ENCODE measurements at places on chromosomes 11 and 22.
A peak's percentile ranks its signal among the peaks of the same experiment; 100 is the strongest.

DNA sequence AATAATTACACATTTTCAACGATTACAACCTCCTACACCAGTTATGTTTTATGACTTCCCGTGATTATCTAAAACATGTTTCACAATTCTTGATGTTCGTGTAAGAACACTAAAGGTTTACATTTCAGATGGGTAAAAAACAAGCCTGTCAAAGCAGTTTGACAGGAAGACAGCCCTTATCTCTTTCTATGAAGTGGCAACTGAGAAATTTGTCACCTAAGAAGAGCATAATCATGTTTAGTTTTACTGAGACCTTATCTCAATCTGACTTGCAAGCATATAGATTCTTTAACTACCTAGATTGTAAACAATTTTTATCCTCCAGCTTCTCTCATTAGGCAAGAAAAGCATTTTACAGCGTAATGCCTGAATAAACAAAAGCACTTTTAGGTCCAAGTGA, 218.4 kb upstream of the ZBED5 start:
- DNase-seq, result no peak

DNA sequence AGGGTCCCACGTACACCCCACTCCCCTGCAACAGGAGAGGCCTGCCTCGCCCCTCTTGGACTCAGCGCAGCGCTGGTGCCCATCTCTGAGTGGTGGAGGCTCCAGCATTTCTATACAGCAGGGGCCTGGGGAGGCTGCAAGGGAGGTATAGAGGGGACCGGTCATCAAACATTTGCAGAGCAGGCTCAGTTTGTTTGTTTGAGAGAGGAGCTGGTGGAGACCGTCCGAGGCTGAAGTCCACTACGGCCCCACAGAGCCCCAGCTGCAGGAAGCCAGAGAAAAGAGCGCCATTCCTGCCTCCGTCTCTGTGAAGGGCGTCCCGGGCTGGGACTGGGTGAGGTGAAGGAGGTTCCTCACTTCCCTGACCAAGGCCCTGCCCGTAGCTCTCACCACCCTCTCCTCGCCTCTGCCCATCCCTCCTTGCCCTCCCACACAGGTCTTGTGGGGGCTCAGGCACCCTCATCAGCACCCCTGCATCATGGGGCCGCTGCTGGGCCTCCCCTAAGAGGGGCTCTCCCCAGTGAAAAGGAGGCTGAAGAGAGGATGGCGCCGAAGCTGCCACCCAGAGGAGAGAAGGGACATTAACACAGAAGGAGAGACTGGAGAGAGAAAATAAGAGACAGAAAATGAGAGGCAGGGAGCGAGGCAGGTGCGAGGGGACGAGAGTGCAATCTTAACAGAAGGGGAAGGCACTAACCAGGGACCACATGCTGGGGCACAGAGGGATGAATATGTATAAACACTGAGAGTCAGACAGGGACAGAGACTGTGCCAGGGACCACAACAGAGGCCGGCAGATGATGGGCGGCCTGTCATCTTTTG, 24.5 kb downstream of the RPUSD4 start:
- no peak for DNase-seq

DNA sequence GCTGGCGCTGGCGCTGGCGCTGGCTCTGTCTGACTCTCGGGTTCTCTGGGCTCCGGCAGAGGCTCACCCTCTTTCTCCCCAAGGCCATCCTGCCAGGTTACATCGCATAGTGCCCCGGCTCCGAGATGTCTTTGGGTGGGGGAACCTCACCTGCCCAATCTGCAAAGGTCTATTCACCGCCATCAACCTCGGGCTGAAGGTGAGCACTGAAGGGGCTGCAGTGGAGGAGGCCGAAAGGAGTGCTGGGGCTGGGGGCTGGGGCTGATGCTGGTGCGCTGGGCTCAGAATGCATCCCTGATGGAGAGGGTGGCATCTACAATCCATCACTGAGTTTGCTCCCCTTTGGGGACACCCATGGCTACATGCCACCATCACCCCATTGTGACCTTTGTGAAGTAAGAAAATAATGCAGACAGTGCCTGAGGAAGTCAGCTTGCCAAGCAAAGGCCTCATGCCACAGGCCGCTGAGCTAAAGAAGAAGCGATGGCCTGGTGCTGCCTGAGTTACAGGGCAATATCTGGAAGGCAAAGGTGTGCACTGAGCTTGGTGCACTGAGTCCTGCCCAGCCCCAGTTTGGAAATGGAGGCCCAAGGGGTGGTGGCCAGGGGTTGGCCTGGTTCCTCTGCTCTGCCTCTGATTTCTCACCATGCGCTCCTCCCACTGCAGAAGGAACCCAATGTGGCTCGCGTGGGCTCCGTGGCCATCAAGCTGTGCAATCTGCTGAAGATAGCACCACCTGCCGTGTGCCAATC, 620 bp downstream of the SMPD1 start:
- no peak for DNase-seq

- DNase-seq, result no peak
These were observed 75.8 kb downstream of the RAB30 start for GRCh38 chr11:82995754-82996398.

- no peak for DNase-seq
These were observed 84.6 kb upstream of the LDLRAD3 start for GRCh38 chr11:35859301-35859700.

DNA sequence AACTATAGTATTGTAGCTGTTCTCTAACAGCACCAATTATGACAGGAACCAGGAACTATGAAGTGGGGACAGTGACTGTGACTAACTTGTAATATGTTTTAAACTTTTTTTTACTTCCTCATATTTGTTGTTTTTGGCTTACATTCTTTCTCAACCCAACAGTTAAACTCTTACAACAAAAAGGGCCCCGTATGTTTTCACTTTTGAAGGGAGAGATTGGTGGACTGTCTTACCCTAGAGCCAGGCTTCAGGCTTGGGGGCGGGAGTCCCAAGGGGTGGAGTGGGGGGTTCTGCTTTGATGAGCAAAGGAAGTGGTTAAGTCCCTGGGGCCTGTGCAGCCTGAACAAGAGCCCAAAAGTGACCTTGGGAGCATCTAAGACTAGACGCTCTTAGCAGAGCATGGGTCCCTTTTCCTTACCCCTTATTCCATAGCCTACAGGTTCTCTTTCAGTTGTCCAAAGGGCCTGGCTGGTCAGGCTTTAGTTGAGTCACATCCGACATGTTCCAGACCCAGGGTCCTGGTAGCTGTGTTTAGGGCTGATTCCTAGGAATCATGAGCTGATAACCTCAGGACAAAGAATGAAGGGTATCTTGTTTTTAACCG, 38.8 kb downstream of the STIM1 start:
- DNase-seq, result no peak

DNA sequence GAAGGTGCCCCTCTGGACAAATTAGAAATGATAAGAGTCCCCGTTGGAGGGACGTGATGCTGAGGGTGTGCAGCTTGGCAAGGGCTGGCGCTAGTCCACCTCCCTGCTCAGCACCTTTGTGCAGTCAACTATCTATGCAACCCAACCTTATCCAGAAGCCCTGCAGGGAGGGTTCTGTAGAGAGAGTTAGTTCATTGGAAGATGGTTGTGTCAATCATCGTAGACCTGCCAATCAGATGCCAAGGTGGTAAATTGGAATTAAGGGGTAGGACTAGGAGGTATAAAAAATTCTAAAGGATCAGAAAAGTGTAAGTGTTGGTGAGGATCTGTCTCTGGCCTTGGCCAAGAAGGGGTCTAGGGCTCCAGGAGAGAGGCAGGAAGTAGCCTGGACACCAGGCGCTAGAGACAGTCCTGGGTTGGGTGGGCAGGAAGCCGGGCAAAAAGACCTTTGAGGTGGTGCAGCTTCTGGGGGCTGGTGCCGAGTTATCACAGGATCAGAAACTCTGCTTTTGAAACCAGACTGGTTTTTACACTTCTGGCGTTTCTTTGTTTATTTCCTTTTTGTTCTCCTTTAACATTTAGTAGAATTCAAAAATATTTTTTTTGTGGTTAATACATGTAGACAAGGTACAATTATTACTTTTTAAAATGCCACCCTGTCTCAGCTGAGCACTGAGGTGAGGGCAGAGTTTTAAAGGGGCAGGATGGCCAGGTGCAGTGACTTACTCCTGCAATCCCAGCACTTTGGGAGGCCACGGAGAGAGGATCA, 1.6 kb downstream of the C1QTNF6 start:
- peak; percentile 77 for DNase-seq

GRCh38 chr11:122755409-122755808, 82.9 kb upstream of the CRTAM start:
- DNase-seq, result no peak

- DNase-seq, result peak; percentile 32
These were observed 208.0 kb downstream of the DDX10 start for GRCh38 chr11:108872781-108873291.

DNA sequence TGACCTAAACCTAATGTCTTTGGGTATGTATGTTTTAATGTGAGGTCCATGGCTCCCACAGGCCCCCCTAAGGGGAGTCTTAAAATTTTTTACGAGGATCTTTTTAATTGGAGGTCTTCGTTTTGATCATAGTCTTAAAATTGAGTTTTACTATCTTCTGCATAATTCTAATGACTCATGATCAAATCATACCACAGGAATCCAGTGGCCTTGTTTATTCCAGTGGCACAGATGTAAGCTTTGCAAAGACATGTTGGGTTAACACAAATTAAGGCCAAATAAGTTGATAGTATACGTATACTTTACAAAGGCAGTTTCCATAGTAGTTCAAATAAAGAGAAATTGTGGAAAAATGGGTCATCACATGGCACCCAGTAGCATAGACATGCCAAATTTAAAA, 33.9 kb upstream of the FJX1 start:
- DNase-seq, result peak; percentile 52

DNA sequence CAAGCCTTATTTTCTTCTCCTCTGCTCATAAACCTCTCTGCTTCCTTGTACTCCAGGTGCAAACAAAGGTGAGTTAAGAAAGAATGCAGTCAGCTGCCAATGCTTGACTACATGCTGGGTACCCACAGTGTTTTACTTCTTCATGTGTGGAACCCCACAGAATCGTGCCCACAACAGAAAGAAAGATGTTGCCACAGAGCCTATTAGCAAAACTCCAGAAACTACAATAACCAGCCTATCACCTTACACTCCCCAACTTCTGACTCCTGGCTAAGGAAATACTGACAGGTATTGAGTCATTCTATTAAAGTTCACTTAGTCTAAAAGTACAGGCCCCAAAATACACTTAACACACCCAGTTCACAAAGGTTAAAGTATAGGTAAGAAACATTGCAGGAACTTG, 56.9 kb upstream of the CCDC89 start:
- peak; percentile 36 for DNase-seq

GRCh38 chr11:9876331-9876730, 212.5 kb downstream of the SWAP70 start:
- DNase-seq, result no peak

- DNase-seq, result no peak
These were observed 3.8 kb upstream of the BUD13 start for GRCh38 chr11:116776522-116776984.

- no peak for DNase-seq
These were observed 522 bp downstream of the CORO1B start for GRCh38 chr11:67442504-67443404.

DNA sequence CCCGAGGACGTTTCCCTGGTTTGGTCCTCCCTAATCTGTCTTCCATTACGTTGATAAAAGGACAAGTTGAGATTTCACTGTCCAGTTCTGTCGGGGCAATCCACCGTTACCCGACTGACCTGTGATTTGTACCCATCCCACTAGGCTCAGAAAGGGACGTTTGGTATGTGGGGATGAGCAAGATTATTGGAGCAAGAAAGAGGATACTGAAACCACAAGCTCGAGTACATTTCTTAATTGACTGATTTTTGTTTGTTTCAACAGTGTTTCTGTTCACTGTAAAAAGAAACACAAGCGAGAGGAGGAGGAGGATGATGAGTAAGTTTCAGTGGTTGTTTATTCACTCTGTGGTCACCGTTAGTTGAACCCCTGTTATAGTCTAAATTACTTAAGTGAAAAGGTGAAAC, 969 bp downstream of the CCDC117 start:
- DNase-seq, result peak; percentile 25

GRCh38 chr22:39446239-39446721, 10.5 kb upstream of the MGAT3 start:
- DNase-seq, result no peak

- DNase-seq, result no peak
These were observed 115.6 kb upstream of the PDGFD start for GRCh38 chr11:104279587-104279986.

GRCh38 chr11:44716256-44716655, 10.5 kb upstream of the TSPAN18 start:
- no peak for DNase-seq

DNA sequence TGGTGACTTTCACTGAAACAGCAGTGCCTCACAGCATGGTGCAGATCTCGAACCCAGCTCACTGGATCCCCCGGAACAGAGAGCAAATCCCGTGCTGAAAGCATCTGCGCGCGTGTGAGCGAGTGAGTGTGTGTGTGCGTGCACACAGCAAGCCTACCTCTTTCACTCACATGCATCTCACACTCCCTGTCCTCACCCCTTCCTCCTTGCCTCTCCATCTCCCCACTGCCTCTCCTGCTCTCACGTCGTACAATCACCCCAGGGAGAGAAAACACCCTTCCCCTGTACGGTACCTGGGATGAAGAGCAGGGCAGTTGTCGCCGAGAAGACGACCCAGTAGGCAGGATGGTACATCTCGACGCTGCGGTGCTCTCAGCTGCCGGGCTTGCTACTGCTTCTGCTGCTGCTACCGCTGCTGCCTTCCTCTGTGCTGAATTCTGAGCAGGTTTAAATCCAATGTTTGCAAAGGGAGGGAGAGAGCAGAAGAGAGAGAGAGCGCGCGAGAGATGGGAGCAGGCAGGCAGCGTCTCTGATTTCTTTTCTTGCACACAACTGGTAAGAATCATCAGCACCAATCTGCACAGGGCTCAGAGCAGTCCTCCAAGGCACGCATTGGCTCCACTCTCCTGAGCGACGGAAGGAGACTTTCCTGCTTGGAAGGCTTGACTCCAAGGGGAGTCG, at the start of gene OPCML:
OPCML (minus strand) TSS at position 531 of the 681 bp plus-strand sequence.
- no peak for DNase-seq

DNA sequence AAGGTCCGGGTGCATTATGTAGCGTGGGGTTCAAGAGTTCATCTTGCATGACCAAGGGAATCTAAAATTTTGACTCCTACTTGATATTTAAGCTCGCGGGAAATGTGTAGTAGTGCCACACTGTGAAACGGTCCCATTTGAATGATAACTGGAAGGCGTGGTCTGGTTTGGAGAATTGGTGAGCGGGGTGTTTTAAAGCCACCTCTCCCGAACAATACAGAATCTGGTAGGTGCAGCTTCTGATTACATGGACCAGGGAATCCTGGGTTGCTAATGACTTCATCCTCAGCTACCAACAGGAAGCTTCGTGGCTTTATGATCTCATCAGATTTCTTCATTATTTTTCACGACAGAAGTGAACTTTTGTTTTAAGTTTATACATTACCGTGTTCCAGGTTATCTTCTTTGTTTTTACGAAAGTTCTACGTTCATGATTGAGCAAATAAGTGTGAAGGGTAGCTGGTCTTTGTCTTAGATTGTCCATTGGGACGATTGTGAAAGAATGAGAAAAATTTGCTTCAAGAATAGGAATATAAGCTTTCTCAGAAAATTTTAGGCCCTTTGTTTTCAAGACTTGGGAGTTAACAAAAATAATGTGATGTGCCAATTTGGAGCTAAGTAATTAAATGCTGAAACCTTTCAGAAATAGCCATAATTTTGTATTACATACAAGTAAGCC, 1.7 kb downstream of the QSER1 start:
- DNase-seq, result peak; percentile 90

GRCh38 chr11:110497231-110497978, 67.7 kb downstream of the FDX1 start:
- DNase-seq, result peak; percentile 58
